Activated naive CD8-positive, alpha-beta T cell treated with anti-CD3 and anti-CD28 coated beads, Interleukin-2, amount 50 U/mL, for 24 hours (primary cell): ENCODE measurements at places on chromosomes 12 and 14.

GRCh38 chr12:31496257-31496656, 94.7 kb downstream of the DENND5B start:
- no peak overlapping the region for H3K27ac ChIP-seq
- H3K36me3 ChIP-seq: no peaks in the 10 kb centered on the region
- peaks cover 6% of the 10 kb centered on the region for H3K4me1 ChIP-seq
- H3K27me3 ChIP-seq: peaks cover 9% of the 10 kb centered on the region

DNA sequence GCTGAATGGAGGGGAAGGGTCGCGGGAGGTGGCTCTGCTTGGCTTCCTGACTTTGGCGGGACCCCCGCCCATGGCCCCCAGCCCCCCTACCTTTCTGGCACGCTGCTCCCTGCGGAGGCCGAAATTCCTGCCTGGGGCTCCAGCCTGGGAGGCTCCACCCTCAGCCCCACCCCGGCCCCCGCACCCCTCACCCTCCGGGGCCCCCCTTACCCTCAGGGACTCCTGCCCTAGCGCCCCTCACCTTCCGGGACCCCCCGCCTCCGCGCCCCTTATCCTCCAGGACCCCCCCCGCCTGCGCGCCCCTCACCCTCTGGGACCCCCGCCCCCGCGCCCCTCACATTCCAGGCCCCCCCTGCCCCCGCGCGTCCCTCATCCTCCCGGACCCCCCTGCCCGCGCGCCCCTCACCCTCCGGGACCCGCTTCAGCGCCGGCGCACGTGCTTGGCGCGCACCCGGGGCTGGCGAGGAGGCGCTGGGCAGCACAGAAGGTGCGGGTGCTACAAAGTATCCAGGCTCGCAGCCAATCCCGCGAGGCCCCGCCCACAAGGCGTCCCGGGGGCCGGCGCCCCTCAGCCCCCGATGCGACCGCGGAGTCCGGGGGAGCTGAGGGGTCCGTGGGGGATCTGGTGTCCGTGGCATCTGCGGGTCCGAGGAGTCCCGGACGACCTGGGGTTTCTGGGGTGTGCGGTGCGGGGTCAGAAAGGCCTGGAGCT, at the start of gene ANHX:
TSS of gene ANHX (minus strand) at position 477 of the 712 bp plus-strand sequence. CDS start 1,521 bp downstream, outside the sequence.
- no peak within 1 kb of the TSS for H3K27ac ChIP-seq

DNA sequence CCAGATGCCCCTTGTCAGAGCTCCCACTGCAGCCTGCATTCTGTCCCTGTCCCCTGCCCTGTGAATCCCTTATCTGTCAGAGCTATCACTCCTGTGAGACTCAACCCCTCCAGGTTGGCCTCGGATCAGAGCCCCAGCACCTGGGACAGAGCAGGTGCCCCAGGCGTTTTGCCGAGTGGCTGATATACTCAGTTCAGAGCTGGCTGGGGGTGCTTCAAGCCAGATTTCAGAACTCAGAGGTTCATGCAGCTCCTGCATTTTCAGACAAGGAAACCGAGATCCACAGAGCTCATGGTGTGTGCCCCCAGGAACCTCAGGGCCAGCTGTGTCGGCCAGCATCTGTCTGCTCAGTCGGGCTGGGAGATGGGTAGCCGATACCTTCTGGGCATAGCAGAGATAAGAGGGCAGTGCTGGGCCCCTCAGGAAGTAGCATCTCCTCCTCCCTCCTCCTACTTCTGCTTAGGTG, 228.0 kb upstream of the RTL1 start:
- peaks cover 3% of the 10 kb centered on the region for H3K4me1 ChIP-seq
- H3K27ac ChIP-seq: no peak overlapping the region
- H3K27me3 ChIP-seq: peaks cover 21% of the 10 kb centered on the region
- DNase-seq: no peak

- H3K4me1 ChIP-seq: no peaks in the 10 kb centered on the region
- peaks cover 6% of the 10 kb centered on the region for H3K27me3 ChIP-seq
- H3K36me3 ChIP-seq: no peaks in the 10 kb centered on the region
- no peak for DNase-seq
- H3K4me3 ChIP-seq: no peak overlapping the region
- H3K27ac ChIP-seq: no peak overlapping the region
Measured at GRCh38 chr12:94597268-94597667, 53.1 kb downstream of the TMCC3 start.

GRCh38 chr12:111980598-111980997, 32.4 kb downstream of the TMEM116 start:
- no peak overlapping the region for H3K27ac ChIP-seq
- no peaks in the 10 kb centered on the region for H3K27me3 ChIP-seq
- H3K4me1 ChIP-seq: peaks cover 18% of the 10 kb centered on the region
- no peaks in the 10 kb centered on the region for H3K36me3 ChIP-seq
- H3K4me3 ChIP-seq: no peak overlapping the region

GRCh38 chr14:70032447-70032846, 153.2 kb downstream of the SMOC1 start:
- H3K27ac ChIP-seq: no peak overlapping the region
- H3K4me3 ChIP-seq: no peak overlapping the region
- H3K36me3 ChIP-seq: no peaks in the 10 kb centered on the region
- no peaks in the 10 kb centered on the region for H3K4me1 ChIP-seq
- peaks cover 2% of the 10 kb centered on the region for H3K27me3 ChIP-seq
- DNase-seq: no peak

DNA sequence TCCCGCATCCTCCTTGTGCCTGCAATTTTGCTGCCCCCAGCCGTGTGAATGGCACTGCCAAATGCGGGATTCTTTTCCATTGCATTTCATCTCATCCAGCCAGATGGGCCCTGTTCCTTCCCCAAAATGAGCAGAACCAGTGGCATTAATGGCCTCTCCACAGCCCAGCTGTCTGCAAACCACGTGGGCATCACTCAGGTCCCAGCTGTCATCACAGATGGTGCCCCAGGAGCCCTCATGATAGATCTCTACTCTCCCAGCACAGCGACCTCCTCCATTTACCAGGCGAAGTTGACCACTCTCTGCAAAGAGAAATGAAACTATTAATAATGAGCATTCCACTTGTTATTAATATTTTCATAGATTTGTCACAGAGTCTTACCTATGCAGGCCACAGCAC, 17.1 kb downstream of the CD163 start:
- no peak overlapping the region for H3K27ac ChIP-seq
- no peaks in the 10 kb centered on the region for H3K36me3 ChIP-seq
- H3K4me3 ChIP-seq: no peak overlapping the region
- peaks cover 4% of the 10 kb centered on the region for H3K27me3 ChIP-seq

- DNase-seq: no peak
- H3K36me3 ChIP-seq: peaks cover 79% of the 10 kb centered on the region
- H3K27ac ChIP-seq: peak overlapping the region; percentile 93
- H3K4me3 ChIP-seq: no peak overlapping the region
Measured at GRCh38 chr14:61530296-61530695, 165.0 kb upstream of the HIF1A start.

GRCh38 chr14:73457924-73458182, 493 bp downstream of the NUMB start:
- peaks cover 62% of the 10 kb centered on the region for H3K4me1 ChIP-seq
- H3K27ac ChIP-seq: peak overlapping the region; percentile 97
- peaks cover 2% of the 10 kb centered on the region for H3K27me3 ChIP-seq
- H3K4me3 ChIP-seq: peak overlapping the region; percentile 99

DNA sequence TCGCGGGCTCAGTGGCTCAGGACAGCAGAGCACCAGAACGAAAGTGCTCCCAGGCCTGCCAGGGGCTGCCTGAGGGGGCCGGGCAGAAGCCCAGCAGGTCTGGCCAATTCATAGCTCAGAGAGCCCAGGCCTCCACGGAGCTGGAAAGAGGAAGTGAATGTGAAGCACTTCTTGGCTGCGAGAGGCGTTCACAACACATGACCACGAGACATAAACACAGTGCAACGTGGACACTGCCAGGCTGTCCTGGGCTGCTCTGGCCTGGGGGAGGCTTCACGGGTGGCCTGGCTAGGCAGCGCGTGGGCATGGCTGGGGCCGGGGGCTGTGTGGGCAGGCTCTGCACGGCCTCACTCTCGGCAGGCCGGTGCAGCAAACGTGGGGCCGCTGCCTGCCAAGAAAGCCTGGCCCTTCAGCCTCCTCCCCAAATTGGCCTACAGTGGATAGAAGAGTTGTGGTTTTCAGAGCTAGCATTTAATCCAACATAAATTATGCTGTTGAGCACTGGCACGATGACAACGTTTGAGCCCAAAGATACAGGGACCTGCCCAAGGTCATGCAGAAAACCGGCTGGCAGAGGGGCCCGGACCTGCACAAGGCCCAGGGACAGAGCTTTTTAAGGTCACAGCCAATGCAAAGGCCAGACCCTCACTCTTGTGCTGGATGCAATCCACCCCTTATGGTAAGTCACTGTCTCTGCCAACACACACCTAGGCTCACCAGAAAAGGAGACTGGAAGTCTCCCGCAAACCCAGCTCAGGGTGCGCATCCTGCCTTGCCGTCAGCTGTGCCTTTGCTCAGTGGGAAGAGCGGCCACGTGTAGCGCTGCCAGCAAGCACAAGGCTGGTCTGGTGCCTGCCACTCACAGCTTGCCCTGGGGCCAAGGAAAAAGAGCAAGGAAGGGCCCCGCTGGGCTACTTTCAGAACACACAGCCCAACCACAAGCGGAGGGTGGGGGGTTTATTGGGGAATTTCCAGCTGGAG, 8.6 kb downstream of the SLC25A29 start:
- no peaks in the 10 kb centered on the region for H3K36me3 ChIP-seq
- no peak for DNase-seq

DNA sequence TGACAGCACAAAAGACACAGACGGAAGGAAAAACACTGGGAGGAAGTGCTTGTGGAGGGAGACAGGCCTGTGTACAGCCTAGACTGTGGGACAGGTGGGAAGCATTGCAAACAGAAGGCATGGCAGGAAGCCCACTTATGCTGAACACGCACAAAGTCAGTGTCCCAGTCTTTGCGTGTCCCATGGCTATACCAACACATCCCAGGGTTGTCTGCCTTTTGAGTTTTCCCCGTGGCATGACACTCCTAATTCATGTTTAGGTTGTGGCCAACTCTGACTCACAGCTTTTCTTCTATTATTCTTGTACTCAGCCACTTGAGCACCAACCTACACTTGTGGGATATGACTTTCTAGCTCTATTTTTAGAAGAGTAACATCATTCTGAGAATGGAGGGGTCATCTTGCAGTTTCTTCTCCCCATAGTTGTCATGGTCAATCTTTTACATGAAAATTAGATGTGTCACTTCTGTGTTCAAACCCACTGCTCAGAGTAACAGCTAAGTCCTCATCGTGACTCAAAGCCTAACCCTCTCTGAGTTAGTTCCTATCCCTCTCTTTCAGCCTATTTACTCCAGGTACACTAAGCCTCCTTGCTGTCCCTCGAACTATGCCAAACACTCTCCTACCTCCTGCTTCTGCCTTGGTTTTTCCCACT, 27.5 kb upstream of the JPH4 start:
- peaks cover 9% of the 10 kb centered on the region for H3K36me3 ChIP-seq
- peak overlapping the region; percentile 80 for H3K27ac ChIP-seq
- peaks cover 46% of the 10 kb centered on the region for H3K4me1 ChIP-seq
- peak overlapping the region; percentile 3 for H3K4me3 ChIP-seq
